Inflammatory macrophage treated with lipopolysaccharide for 4 hours (primary cell): ENCODE measurements at places on chromosomes 13 and 19.
A peak's percentile ranks its signal among the peaks of the same experiment; 100 is the strongest.

GRCh38 chr13:99296398-99296797 lies 10.8 kb downstream of the GPR183 start:
- peak; percentile 79 for DNase-seq

DNA sequence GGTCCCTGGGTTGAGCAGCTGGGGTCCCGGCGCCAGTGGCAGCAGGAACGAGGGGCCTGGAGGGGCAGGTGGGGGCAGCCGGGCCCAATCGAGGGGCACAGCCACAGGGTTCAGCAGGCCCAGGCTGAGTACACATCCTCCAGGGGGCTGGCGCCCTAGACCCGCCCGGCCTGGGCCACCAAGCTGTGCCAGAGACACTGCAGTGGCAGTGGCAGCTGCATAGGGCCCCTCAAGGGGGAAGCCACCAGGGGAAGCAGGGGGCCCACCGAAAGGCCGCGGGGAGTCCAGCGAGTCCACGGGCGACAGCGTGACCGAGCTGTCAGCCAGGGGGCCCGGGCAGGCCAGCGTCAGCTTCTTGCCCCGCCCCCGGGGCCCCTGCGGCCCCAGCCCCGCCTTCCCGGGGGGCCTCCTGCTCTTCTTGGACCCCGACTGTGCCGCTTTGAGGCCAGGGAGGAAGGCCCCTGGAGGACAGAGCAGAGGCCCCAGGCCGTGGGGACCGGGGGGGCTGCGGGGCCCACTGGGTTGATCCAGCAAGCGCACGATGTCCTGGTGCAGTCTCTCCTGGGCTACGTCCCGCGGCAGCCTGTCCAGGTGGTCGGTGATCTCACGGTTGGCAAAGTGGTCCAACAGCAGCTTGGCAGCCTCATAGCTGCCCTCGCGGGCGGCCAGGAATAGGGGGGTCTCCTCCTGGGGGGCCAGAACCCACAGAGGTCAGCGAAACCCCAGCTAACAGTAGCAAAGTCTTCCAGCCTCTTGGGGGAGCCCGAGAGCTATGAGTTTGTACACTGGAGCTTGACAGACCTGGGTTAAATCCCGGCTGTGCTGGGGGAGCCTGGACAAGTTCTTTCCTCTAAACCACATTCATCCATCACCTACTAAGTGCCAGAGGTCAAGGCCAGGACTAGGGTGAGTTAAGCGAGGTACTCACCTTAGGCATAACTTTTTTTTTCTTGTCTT lies 39.5 kb downstream of the NOTCH3 start:
- DNase-seq = no peak

DNA sequence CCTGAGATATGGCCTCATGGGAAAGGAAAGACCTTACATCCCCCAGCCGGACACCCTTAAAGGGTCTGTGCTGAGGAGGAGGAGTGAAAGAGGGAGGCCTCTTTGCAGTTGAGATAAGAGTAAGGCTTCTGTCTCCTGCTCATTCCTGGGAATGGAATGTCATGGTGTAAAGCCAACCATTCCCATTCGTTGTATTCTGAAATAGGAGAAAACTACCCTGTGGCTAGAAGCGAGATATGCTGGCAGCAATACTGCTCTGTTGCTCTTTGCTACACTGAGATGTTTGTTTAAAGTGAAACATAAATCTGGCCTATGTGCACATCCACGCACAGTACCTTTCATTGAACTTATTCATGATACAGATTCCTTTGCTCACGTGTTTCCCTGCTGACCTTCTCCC lies 783 bp upstream of the ZNF587B start:
- DNase-seq = no peak

- no peak for DNase-seq
These were observed 1.2 kb downstream of the PSPC1 start for GRCh38 chr13:19781526-19781925.

GRCh38 chr13:43362556-43362955 lies 339.2 kb downstream of the DNAJC15 start:
- DNase-seq = no peak

DNA sequence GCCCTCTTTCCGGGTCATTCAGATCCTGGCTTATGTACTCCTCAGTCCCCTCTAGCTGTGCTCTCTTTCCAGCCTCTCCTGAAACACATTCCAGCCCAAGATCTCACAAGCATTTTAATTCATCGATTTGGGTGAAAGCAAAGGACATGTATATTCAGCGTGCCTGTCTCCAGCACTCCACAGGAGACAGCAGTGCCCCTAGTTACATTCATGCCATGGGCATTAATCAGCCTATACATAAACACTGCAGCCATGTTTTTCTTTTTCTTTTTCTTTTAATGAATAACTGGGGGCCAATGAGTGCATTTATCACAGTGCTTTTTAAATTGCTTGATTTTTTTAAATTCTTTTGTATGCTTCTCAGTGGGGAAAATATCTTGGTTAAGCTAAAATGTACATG lies 199.1 kb downstream of the DCT start:
- no peak for DNase-seq

- no peak for DNase-seq
These were observed 10.4 kb downstream of the MIDN start for GRCh38 chr19:1258707-1259205.

GRCh38 chr13:77056382-77056781 lies 29.4 kb upstream of the FBXL3 start:
- no peak for DNase-seq

- DNase-seq = peak; percentile 95
These were observed at the start of gene ZNF528 for GRCh38 chr19:52397310-52398080. TSS of gene ZNF528 (plus strand) at chr19:52397849. CDS start at chr19:52402014, 4,165 bp downstream.

DNA sequence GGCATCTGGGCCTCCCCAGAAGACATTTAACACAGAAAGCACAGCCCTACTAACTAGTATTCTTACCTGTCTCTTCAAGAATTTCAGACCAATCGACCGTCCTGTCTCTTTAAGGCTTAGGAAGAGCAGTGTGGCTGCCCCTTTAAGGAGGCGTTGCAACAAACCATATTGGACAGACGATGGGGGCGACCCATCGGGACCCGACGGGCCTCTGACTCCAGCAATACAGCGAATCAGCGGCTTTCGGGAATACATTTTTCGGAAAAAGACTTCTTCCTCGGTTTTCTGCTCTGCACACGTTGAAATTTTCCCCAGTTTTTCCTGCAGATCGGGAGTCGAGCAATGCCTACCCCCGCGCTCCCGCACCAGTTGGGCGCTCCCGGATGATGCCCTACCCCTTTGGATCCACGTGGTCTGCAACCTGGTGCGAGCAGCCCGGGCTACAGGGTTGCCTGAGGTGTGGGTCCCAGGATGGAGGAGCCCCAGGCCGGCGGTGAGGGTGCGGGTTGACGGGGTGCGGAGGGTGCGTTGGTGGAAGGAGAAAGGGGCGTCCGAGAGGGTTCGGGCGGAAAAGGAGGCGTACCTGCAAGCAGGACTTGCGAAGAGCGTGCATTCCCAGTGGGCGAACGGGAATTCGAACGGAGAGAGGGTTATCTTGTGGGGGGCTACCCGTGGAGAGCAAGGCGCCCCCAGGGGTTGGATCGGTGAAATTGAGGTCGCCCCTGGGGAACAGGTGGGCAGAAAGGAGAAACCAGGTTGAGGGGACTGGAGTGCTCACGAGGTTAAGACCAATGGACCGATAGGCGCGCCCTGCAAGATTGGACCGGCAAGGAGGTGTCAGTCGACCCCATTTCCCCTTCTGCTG lies at the start of gene POLR1G:
Gene POLR1G, plus strand, starts transcription at position 419 of the 865 bp plus-strand sequence. Its CDS starts 53 bp downstream, at position 472.
- DNase-seq = peak; percentile 80

DNA sequence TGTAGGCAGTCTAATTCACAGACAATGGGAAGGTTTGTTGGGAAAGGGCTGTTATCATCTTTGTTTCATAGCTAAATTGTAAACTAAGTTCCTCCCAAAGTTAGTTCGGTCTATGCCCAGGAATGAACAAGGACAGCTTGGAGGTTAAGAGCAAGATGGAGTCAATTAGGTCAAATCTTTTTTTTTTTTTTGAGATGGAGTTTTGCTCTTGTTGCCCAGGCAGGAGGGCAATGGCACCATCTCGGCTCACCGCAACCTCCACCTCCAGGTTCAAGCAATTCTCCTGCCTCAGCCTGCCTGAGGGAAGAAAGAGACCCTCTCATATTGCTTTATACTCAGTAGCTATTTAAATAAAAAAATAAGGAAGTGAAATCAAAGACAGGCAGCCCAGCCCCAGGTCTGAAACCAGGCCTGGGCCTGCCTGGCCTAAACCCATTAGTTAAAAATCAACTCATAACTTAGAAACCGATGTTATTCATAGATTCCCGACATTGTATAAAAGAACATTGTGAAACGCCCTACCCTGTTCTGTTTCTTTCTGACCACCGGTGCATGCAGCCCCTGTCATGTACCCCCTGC lies 297.4 kb upstream of the SGCG start:
- DNase-seq = no peak

DNA sequence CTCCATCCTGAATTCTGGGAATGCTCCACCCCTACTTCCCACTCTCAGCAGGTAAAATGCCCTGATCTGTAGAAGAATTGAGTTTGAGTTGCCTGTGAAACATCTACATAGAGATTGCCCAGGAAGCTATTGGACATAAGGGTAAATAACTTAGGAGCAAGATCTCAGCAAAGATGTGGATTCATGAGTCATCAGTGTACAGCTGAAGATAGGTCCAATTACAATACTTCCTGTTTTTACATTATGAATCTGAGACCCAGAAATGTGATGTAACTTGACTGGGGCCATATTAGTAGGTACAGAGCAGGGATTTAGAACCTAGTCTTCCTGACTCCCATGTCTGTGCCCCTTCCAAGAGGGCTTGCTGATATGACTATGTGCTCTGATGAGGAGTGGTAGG lies 79.4 kb upstream of the FNDC3A start:
- peak; percentile 82 for DNase-seq

GRCh38 chr13:65605396-65605795 lies 1624.7 kb downstream of the PCDH9 start:
- peak; percentile 2 for DNase-seq

- no peak for DNase-seq
These were observed 1108.8 kb upstream of the PCDH20 start for GRCh38 chr13:62524498-62524897.

GRCh38 chr19:784541-784940 lies 12.7 kb upstream of the PTBP1 start:
- DNase-seq = no peak

GRCh38 chr19:50925734-50926133 lies 14.5 kb upstream of the KLK4 start:
- DNase-seq = no peak

GRCh38 chr13:112133499-112134390 lies 66.8 kb downstream of the SOX1 start:
- no peak for DNase-seq

- no peak for DNase-seq
These were observed 133.0 kb upstream of the FRY start for GRCh38 chr13:31898378-31899071.

DNA sequence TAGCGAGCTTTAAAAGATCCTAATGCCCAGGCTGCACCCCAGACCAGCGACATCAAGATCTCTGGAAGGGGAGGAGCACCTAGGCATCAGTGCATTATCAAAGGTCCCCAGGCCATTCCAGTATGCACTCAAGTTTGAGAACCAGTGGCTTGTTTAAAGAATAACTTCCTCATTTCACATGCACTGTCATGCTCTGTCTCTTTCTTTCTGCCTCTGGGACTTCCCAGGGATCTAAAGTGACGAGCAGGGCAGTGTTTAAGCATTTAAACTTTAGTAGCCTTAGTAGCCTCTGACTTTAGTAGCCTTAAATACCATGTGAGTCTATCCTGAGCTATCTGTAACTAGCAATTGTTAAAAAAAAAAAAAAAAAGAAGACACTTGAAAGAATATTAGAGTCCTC lies 8.9 kb upstream of the FARP1 start:
- peak; percentile 56 for DNase-seq

DNA sequence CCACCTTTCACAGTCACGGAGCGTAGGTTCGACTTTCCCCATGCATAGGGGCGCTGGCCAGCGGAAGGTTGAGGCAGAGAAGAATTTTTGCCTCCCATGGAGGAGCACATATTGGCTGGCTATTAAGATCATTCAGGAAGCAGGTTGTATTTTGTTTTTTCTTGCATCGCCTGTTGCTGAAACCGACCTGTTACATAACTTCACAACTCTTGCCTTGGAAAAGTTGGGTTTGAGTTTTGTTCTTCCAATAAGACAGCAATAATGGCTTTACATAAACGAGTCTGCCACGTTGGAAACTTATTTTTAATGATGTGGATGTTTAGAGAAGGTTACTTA lies 1.4 kb downstream of the UPF1 start:
- DNase-seq = peak; percentile 17

GRCh38 chr19:4065430-4066175 lies 1.1 kb downstream of the ZBTB7A start:
- peak; percentile 98 for DNase-seq

- no peak for DNase-seq
These were observed 484.6 kb downstream of the RFC3 start for GRCh38 chr13:34302596-34302995.

GRCh38 chr19:35460608-35461007 lies 12.6 kb downstream of the FFAR2 start:
- peak; percentile 63 for DNase-seq

DNA sequence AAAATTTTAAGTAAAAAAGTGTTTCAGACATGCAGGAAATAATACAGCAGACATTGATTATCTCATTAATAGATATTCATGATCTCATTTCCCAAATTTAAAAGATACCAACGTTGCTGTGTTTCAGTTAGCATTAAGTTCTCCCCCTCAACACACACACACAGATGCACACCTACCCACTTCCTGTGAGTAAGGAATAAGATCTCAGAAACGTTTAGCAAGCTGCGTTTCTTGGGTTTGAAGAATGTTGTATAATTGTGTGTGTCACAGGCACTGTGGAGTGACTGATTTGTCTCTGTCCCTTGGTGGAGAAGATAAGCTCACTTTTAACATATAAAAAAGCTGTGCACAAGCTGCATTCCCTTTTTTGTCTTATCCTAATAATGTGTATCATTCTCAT lies 196.8 kb downstream of the PDS5B start:
- peak; percentile 14 for DNase-seq

- no peak for DNase-seq
These were observed 366.4 kb upstream of the SPRY2 start for GRCh38 chr13:80707000-80707983.

- DNase-seq = no peak
These were observed 34.9 kb downstream of the DOCK9 start for GRCh38 chr13:98942997-98943396.

DNA sequence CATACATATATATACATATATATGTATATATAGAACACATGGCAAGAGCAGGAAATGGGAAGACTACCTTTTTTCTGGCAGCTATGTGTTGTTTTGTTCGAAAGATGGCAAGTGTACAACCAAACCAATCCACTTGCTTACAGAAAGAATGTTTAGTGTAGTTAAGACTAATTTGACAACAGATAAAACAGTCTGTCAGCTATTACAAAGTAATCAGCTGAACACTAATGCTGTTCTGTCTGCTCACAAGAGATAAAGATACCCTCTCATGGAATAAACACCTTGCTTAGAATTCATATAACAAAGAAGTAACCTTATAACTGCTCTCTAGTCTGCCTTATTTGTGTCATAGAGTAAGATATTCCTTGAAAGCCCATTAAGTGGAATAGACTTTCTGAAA lies 858 bp upstream of the KCNRG start:
- no peak for DNase-seq
